T-cell (primary cell): ENCODE measurements at places on chromosomes 7 and 10.

GRCh38 chr7:132906193-132906835 is 175.6 kb downstream of the CHCHD3 start:
- no peaks in the 10 kb centered on the region for H3K4me1 ChIP-seq
- H3K27ac ChIP-seq = no peak overlapping the region
- H3K27me3 ChIP-seq = no peaks in the 10 kb centered on the region
- no peak for DNase-seq
- H3K4me3 ChIP-seq = no peak overlapping the region

DNA sequence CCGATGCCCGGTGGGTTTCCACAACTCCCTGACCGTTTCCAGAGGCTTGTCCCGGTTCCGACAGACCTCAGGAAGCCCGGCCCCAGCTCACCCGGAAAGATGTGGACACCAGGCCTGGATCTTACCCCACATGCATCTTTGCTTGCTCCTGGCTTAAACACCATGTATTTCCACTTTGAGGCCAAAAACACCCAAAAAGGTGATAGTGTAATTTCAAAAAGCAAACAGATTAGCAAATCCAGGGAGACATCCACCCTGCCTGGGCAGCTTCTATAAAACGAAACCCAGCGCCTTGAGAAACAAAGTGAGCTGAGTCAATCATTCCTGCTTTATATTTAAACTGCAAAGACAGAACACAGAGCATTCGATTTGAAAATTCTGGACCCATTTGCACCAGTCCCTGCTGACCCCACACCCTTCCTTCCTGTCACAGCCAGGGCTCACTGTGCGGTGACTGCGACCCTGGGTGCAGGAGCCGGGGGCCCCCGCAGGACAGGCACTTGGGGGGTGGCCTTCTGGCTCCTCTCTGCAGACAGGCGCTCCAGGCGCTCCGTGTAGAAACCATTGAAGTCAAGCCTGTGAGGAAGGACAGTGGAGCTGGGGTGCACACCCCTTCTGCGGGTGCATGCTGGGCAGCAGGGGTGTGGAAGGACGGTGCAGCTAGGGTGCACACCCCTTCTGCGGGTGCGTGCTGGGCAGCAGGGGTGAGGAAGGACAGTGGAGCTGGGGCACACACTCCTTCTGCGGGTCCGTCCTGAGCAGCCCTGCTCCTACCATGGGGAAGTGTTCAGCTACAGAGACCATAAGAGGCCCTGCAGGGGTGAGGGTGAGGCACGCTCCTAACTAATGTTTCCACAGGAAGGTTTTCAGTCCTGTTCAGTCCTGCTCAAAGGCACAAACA is 2.9 kb upstream of the ADAM8 start:
- no peak overlapping the region for H3K4me3 ChIP-seq
- H3K27me3 ChIP-seq = no peaks in the 10 kb centered on the region
- DNase-seq = no peak
- H3K4me1 ChIP-seq = peaks cover 10% of the 10 kb centered on the region
- H3K36me3 ChIP-seq = peaks cover 41% of the 10 kb centered on the region
- peak overlapping the region; percentile 97 for H3K27ac ChIP-seq

DNA sequence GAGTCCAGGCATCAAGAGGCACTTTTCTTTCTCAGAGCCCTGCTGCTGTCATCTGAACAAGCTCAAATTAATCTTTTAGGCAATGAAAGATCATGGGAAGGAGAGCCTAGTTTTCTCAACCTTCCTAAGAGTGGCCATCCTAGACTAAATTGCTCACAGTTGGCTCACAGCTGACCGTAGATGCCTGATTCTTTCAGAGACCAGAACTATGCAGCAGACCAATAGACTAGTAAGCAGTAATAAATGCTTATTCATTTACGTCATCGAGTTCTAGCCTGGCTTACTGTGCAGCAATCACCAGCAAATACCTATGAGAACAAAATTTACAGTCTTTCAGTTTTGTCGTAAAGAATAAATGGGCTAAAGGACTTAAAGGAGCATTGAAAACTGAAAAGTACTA is 602.9 kb upstream of the GHITM start:
- H3K27ac ChIP-seq = no peak overlapping the region
- H3K36me3 ChIP-seq = no peaks in the 10 kb centered on the region
- no peak overlapping the region for H3K4me3 ChIP-seq
- DNase-seq = no peak

GRCh38 chr7:42082144-42082543 is 154.9 kb downstream of the GLI3 start:
- H3K36me3 ChIP-seq = no peaks in the 10 kb centered on the region
- no peaks in the 10 kb centered on the region for H3K4me1 ChIP-seq
- DNase-seq = no peak

DNA sequence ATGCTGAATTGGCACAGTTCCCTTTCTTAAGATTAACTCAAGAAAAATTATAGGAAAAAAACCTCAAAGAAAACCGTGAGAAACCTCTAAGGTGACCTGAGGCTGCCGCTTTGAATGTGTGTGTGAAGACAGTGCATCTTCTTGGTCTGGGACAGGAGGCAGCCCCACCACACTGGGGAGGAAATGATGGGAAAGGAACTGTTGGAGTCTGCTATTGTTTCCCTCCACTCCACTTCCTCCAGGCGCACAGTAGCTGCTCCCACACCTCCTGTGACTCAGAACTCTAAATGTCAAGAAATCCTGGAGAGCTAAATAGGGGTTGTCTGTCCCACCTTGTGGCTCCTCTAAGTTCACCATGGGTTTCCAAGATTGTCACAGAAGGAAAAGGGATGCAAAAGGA is 179.4 kb downstream of the PDE1C start:
- H3K27ac ChIP-seq = no peak overlapping the region
- H3K4me1 ChIP-seq = no peaks in the 10 kb centered on the region
- H3K27me3 ChIP-seq = no peaks in the 10 kb centered on the region
- H3K36me3 ChIP-seq = no peaks in the 10 kb centered on the region
- no peak for DNase-seq

GRCh38 chr10:84243759-84244158 is 1.1 kb upstream of the RGR start:
- no peak overlapping the region for H3K4me3 ChIP-seq
- H3K4me1 ChIP-seq = no peaks in the 10 kb centered on the region
- no peak for DNase-seq
- H3K36me3 ChIP-seq = no peaks in the 10 kb centered on the region

DNA sequence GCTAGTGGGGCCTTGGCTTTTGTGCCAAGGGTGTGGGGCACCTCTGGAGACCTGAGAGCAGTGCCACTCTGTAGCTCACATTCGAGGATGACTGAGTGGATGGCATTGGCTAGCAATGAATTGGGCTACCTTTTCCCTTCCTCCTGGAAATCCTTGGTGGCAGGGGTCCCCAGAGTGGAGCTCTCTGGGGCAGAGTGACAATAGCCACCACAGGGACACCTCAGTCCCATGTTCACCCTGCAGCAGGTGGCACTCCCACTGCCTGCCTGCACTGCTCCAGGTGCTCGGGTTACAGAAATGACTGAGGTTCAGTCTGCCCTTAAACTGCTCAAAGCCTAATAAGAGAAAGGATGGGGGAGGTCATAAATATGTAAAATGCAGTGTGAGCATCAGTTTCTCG is 17.8 kb downstream of the BTBD16 start:
- H3K27ac ChIP-seq = no peak overlapping the region
- no peaks in the 10 kb centered on the region for H3K36me3 ChIP-seq
- H3K4me3 ChIP-seq = no peak overlapping the region
- H3K4me1 ChIP-seq = peaks cover 3% of the 10 kb centered on the region

DNA sequence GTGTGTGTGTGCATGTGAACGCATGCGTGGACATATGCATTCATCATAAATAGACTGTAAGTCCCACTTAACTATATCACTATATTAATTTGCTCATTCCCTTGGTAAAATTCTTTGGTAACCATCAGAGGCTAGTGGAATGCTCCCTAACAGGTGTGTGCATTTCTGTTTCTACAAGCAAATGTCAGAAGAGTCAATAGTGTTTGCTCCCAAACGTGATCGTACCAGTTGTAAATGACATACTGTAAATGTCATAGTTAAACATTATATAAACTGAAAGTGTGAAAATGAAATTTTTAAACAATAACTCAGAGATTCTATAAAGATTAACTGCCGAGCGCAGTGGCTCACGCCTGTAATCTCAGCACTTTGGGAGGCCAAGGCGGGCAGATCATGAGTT is 94.6 kb downstream of the ANLN start:
- no peaks in the 10 kb centered on the region for H3K4me1 ChIP-seq
- no peak for DNase-seq
- no peak overlapping the region for H3K4me3 ChIP-seq
- H3K27ac ChIP-seq = no peak overlapping the region

DNA sequence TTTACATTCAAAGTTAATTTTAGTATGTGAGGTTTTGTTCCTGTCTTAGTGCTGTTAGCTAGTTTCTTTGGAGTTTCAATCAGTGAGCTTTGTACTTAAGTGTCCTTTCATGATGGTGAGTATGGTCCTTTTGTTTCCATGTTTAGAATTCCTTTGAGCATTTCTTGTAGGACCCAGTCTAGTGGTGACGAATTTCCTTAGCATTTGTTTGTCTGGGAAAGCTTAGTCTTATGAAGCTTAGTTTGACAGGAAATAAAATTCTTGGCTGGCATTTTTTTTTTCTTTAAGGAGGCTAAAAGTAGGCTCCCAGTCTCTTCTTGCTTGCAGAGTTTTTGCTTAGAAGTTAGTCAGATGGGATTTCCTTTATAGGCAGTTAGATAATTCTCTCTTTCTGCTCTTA is 209.2 kb upstream of the SEMA3C start:
- no peaks in the 10 kb centered on the region for H3K27me3 ChIP-seq
- H3K36me3 ChIP-seq = no peaks in the 10 kb centered on the region
- H3K27ac ChIP-seq = no peak overlapping the region
- no peak overlapping the region for H3K4me3 ChIP-seq
- H3K4me1 ChIP-seq = no peaks in the 10 kb centered on the region

DNA sequence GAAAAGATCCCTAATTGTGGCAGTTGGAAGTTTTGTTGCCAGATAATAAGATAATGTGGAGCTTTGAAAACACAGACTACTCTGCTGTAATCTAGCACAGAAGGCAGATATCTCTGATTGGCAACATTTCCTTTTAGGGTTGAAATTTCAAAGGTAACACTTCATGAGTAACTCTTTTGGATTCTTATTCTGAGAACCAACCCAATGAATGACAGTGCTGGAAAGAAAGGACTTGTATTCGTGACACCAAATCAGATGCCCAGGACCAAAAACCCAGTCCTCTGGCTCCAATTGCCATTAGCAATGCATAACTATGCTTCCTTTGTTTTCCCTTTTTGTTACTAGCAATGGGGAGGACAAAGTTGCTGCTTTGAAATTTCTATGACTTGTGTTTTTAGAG is 41.0 kb upstream of the ELMO1 start:
- no peaks in the 10 kb centered on the region for H3K36me3 ChIP-seq
- no peak overlapping the region for H3K27ac ChIP-seq
- H3K4me3 ChIP-seq = no peak overlapping the region
- no peaks in the 10 kb centered on the region for H3K27me3 ChIP-seq

DNA sequence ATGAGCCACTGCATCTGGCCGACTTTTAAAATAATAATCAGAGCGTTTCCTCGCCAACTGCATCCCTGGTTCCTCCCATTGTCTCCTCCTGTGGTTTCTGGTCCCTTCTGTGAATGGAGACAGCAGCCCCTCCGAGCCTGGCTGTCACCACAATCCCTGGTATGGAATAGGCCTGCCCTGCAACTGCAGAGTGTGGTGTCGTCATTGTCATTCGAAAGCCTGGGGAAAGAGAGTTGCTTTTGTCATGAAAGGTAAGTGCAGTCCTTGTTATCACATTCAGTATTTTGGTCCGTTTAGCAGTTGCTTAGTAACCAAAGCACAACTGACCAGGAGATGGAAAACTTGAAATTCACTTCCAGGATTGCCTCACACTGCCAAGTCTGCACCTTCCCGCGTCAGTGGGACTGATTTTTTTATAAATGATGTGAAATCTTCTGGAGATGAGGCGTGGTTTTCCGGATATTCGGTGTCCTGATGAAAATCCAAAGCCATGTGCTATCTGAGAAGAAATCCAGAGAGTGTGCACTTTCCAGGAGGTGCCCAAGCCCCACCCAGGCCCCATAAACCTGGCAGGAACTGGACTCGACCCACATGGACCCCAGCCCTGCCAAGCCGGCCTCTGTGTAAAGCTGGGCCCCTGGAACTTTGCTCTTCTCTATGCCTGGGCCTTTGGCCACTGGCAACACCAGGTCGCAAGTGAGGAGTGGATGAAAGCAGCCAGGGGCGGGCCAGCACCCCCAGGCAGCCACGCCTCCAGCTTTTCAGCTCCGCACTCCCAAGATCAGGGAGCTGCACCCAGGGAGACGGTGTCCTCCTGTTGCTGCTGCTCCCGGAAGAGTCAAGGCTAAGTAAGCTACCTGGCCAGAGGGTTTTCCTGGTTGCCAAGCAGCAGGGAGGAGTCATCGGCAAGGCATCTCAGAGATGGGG is 133.7 kb upstream of the SH2B2 start:
- H3K4me1 ChIP-seq = no peaks in the 10 kb centered on the region
- no peak overlapping the region for H3K4me3 ChIP-seq
- no peak for DNase-seq

GRCh38 chr10:100183481-100183880 is 2.3 kb downstream of the ERLIN1 start:
- H3K27me3 ChIP-seq = no peaks in the 10 kb centered on the region
- peaks cover 17% of the 10 kb centered on the region for H3K4me1 ChIP-seq
- H3K36me3 ChIP-seq = peaks cover 31% of the 10 kb centered on the region
- H3K27ac ChIP-seq = no peak overlapping the region
- DNase-seq = no peak

DNA sequence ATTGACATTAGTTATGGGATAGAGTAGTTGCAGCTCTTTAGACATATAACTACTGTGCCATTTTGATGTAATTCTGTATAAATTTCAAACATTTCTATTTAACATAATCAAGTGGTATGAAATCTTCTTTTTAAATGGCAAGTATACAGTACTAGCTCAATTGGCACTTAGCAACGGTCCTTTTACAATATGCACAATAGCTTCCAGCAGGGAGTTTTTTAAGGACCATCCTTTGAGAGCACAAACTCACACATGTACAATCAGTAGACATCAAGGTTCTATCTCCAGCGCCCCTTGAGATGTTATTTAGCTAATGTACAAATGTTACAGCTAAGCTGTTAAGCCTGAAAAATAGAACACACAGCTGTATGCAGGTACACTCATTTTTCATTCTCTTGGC is 480.7 kb downstream of the TFEC start:
- no peaks in the 10 kb centered on the region for H3K36me3 ChIP-seq
- H3K4me1 ChIP-seq = no peaks in the 10 kb centered on the region
- no peak overlapping the region for H3K27ac ChIP-seq

DNA sequence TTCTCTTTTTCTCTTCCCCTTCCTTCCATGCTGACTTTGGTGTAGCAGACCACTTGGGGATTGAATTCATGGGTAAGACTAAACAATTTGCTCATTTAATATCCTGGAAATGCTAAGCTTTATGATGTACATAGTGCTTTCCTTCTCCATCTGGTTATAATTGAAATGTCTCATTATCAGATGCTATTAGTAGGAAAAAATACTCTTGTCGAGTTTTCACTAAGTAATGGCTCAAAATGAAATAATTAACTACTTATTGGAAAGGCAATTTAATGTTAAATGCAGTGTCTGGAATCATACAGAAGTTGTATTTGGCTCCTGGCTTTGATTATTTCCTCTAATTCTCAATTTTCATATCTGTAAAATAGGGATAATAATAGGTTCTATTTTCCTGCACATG is 990.4 kb downstream of the NRG3 start:
- H3K4me1 ChIP-seq = no peaks in the 10 kb centered on the region
- H3K27ac ChIP-seq = no peak overlapping the region
- no peak overlapping the region for H3K4me3 ChIP-seq
- H3K36me3 ChIP-seq = no peaks in the 10 kb centered on the region
- no peaks in the 10 kb centered on the region for H3K27me3 ChIP-seq
